ENCODE measurements at places on chromosomes 2 and 18.

- no peak for DNase-seq
Observed at GRCh38 chr2:118177318-118177717, 89.0 kb downstream of the INSIG2 start.

DNA sequence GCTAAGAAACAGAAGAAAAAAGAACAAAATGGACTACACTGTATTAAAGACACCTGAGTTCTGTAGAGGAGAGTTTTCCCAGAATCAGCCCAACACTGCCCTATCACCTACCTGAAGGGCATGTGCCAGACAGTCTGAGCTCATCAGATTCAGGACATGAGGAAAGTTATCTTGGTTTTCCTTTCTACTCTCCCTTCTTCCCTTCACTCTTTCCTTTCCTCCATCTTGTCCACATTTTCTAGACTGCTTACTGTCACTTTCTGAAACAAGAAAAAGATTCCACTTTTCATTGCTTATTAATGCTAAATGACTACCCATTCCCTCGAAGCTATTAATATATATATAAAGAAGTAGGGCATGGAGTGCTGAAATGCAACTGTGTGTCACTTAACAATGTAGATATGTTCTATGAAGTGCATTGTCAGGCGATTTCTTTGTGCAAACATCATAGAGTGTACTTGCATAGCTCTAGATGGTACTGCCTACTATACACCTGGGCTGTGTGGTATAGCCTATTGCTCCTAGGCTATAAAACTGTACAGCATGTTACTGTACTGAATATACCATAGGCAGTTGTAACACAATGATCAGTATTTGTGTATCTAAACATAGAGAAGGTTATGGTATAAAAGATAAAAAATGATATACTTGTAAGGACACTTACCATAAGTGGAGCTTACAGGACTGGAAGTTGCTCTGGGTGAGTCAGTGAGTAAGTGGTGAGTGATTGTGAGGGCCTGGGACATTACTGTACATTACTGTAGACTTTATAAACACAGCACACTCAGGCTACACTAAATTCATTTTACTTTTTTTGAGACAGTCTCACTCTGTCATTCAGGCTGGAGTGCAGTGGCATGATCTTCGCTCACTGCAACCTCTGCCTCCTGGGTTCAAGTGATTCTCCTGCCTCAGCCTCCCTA, 145.5 kb upstream of the ITGA6 start:
- no peak for DNase-seq

GRCh38 chr2:188570370-188570769, 278.7 kb downstream of the GULP1 start:
- no peak for DNase-seq

GRCh38 chr18:57906852-57907251, 103.7 kb upstream of the ATP8B1 start:
- DNase-seq = no peak

DNA sequence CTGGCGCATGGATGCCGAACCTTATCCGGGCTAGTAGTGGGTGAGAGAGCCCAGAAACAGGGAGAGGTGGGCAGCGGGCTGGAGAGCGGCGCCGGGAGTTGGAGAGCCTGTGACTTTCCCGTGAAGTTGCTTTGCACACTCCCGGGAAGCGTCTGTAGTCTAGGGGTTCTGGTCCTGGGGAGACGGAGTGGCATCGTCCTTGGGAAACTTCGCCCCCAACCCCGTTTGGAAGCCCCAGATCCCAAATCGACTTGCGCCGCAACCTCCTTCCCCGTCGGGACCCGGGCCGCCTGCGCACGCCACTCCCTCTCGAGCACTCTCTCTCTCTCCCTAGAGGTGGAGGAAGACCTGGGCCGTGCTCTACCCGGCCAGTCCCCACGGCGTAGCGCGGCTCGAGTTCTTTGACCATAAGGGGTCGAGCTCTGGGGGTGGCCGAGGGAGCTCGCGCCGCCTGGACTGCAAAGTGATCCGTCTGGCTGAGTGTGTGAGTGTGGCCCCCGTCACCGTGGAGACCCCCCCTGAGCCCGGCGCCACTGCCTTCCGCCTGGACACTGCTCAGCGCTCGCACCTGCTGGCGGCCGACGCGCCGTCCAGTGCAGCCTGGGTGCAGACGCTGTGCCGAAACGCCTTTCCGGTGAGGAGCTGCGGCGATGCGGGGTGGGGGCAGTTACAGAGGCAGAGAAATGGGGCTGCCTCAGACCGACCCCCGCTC, 456 bp downstream of the DOK1 start:
- no peak for DNase-seq

DNA sequence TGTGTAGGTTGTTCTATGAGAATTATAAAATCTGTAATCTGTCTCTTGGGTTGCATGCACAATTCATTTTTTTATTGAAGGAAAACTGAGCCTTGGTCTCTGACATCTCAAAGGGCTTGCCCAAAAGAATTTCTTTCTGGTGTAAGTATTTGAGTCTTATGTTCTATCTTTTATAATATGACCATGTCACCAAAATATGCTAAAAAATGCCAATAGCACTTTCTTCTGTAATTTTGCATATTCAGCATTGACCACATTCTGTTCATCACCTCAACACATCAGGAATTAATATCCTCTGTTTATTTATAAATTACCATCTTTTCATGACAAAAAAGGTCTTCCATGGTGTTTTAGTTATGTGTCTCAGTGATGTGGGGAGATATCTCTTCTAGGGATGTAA, 268.7 kb upstream of the TCF4 start:
- no peak for DNase-seq

GRCh38 chr18:519019-519879, 18.7 kb upstream of the COLEC12 start:
- DNase-seq = no peak

DNA sequence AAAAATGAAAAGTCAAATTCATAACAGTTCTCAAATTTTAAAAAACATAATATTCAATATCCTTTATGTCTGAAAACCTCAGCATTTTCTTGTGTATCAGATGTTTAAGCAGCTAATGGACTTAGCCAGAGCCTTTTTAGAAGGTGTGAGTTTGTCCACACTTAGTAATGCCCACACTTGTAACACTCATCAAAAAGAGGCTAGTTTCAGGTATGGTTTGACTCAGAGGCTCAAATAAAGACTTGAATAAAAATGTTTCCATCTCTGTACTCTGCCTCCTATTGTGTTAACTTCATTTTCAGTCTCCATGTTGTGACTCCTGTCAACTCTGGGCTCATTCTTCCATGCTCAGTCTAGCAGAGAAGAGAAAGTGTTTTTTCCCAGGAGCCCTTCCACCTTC, 311.6 kb downstream of the IRS1 start:
- DNase-seq = no peak

GRCh38 chr2:43132683-43133301, 93.6 kb downstream of the ZFP36L2 start:
- DNase-seq = no peak

GRCh38 chr2:235002198-235003095, 50.6 kb downstream of the SH3BP4 start:
- no peak for DNase-seq

DNA sequence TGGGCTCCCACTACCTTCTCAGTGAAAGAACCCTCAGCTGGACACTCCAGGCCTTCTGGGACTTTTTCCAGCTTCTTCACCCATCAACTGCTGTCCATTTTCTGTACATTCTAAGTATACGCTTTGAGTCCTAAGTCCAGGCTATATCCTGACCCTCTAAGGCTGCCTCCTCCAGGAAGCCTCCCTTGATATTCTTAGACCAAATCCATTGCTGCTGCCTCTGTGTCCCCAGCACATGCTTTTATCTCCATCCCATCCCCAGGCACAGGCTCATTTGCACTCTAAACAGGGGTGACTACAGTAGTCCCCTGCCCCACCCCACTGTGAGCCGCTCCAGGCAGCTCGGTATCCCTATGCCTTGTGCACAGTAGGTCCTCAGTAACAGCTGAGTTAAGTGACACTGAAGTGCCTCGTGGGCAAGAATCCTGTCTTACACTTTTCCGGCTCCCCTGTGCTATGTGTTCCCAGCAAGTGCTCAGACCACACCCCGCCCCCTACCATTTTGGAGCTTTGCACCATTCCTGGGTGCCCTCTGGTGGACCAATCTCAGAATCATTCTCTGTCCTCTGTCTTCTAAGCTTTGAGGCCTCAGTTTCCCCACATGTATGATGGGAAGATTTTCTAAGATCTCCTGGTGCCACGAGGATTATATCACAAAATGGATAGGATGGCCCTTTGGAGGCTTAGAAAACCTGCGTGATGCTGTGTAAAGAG, 34.9 kb downstream of the EMX1 start:
- no peak for DNase-seq

DNA sequence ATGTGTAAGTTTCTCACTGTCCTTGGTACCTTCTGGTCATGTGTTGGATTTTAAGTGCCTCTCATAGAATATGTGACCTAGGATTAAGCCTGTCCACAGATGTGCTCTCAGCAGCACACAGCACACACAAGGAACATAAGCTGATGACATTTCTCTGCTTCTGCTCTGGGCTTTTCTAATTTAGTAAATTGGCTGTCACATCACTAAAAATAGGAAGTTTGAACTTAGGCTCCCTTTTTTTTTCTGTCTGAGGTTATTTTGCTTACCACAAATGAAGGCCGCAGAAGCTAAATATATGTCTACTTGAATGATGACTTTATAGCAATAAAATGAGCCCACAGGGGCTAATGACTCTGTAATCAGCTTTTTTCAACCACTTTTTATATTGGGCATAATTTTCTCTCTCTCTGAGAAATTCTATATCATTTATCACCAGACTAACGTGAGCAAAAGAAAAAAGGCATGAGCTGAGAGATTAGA, 150.2 kb upstream of the KLHL14 start:
- DNase-seq = no peak

GRCh38 chr18:26464128-26465011, 84.0 kb downstream of the KCTD1 start:
- no peak for DNase-seq

GRCh38 chr2:200405599-200406298, 99.3 kb downstream of the SPATS2L start:
- DNase-seq = no peak

DNA sequence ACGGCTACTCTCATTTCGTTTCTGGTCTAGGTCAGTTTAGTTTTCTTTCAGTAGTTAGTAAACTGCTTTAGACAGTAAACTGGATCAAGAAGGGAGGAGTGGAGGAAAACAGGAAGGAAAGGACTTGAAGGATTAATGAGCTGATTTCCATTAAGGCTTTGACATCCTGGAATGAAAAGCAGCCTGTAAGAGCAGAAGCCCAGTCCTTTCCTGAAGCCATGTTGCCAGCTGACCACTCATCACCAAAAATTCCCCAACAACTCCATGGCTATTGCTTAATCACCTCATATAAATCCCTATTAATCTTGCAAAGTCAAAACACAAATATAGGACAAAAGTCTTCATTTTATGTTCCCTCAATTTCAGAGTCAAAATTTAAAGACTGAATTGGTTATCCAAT, 113.7 kb upstream of the ZFP36L2 start:
- DNase-seq = no peak

Data from stimulated activated CD8-positive, alpha-beta memory T cell treated with anti-CD3 and anti-CD28 coated beads, Interleukin-15, amount 100 ng/mL, for 48 hours (primary cell).